Stimulated activated CD4-positive, alpha-beta T cell treated with anti-CD3 and anti-CD28 coated beads, Interleukin-12 subunit alpha, Interleukin-12 subunit beta, amount 100 ng/mL, for 24 hours (primary cell): ENCODE measurements at places on chromosomes 6 and 20.

DNA sequence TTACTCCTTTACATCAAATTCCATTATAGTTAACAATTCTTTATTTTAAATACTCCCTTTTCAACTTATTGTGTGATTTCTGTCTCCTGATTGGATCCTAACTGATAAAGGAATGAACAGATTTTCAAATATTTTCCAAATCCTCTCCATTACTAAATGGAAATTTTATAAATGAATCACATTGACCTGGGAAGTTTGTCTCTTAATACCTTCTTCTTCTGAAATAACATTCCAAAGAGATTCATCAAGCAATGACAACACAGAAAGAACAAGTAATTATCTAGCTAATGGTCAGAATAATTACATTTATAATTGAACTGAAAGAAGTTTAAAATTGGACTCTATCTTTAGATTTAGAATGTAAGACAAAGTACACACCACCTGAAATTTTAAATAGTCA is 515.4 kb upstream of the PTCHD4 start:
- DNase-seq: no peak

- no peak for DNase-seq
These were observed 589.2 kb downstream of the PHF3 start for GRCh38 chr6:64224819-64225218.

DNA sequence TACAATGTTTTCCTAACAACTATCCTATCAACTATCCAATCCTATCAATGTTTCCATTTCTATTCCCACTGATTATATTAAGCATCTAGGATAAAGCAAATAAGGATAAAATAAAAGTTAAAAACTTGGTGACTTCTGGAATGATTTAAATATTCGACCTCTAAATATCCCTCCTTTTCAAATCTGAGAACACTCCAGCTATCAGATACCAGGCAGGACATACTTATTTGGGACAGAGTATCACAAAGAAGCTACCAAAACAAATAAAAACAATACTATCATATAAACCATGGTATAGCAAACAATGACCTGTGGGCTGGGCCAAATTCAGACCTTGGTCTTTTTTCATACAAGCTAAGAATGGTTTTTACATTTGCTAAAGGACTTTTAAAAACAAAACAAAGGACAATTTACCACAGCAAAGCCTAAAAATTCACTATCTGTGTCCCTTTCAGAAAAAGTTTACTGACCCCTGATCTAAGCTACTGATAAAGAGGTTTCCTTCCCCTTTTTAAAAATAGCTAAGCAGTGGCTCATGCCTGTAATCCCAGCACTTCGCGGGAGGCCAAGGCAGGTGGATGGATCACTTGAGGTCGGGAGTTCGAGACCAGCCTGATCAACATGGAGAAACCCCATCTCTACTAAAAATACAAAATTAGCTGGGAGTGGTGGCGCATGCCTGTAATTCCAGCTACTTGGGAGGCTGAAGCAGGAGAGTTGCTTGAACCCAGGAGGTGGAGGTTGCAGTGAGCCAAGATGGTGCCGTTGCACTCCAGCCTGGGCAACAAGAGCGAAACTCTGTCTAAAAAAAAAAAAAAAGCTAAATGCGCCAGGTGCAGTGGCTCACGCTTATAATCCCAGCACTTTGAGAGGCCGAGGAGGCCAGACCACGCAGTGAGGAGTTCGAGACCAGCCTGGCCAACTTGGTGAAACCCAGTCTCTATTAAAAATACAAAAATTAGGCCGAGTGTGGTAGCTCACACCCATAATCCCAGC is 6.0 kb downstream of the NUP153 start:
- DNase-seq: no peak

GRCh38 chr6:152124429-152125074 is 317.1 kb downstream of the ESR1 start:
- DNase-seq: no peak

GRCh38 chr6:88008831-88009231 is 38.8 kb upstream of the SPACA1 start:
- no peak for DNase-seq

DNA sequence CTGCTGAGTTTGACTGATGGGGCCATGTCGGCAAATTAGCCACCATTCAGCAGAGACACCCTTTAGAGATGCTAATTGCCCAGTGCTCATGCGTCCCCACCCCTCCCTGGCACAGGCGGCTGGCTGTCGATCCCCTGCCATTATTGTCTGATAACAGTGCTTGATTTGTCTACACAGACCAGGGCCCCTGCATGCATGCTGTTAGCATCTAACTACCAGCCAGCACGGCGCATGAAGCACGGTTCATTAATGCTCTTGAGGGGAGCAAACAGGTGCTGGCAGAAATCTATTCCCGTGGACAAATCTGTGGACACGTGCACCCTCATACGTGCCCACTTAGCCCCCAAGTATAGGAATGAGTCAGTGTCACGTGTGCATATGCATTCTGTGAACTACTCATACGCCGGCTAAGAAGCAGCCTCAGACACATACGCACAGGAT is 32.2 kb downstream of the KCNB1 start:
- DNase-seq: no peak

DNA sequence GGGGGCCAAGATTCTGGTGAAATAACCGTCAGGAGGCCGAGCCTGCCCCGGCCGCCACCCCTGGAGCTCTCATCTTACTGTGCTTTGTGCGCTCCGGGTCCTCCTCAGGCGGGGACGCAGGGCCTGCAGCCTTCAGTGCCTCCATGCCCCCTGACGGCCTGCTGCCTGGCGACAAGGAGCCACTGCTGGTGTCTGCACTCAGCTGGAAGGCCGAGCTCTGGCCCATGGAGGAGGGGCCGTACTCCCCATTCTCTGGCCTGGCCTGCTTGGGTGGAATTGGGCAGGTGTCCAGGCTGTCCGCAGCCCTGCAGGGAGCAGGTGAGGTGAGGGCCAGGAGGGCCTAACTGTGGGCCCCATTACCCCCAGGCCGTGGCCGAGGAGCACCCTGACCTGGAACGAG is 5.3 kb downstream of the ZNF512B start:
- DNase-seq: no peak

DNA sequence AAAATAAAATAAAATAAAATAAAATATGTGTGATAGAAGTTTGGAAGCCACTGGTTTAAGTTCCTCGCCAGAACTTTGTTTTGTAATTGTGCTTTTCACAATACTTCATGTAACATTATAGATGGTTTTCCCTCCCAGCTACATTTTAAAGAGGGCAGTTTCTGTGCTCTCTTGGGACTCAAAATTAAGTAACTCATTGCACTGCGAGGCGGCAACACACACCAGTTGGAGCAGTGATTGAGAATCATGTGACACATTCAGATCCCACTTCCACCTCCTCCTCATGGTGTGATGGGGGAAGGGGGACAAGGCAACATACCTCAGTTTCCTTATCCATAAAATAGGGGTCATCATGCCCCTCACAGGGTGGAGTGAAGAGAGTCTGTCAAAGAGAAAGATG is 7.5 kb downstream of the C2 start:
- DNase-seq: no peak

DNA sequence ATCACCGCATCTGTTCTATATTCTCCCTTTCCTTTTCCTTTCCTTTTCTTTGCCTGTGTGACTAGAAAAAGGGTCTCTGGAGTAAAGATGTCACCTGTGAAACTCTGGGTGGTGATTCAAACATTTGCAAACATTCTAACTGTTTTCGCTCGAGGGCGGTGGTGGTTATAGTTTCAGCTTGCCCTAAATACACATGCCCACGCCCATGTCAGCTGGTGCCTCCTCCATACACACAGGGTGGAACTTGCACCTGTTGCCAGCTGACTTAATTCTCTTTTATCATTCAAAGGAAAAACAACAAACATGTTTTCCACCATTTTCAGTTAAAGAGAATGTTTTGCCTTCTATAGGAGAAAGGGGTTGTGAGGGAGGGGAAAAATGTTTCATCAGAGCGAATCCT is 381.9 kb upstream of the ARID1B start:
- no peak for DNase-seq
